ENCODE measurements at places on chromosomes 11 and 22.

DNA sequence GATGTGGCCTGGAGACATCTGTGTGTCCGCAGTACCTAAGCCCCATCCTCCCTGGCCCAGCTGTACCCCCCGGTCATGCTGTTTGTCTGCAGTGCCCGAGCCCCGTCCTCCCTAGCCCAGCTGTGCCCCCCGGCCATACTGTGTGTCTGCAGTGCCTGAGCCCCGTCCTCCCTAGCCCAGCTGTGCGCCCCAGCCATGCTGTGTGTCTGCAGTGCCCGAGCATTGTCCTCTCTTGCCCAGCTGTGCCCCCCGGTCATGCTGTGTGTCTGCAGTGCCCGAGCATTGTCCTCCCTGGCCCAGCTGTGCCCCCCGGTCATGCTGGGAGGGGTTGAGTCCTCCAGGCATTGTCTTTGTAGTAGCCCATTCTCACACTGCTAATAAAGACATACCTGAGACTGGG lies 7.6 kb upstream of the ARSA start:
- no peak for DNase-seq

GRCh38 chr11:78189174-78189724 lies 530 bp downstream of the USP35 start:
- no peak for DNase-seq

GRCh38 chr11:86519064-86519911 lies 144.6 kb downstream of the CCDC81 start:
- no peak for DNase-seq

- DNase-seq = no peak
Observed at GRCh38 chr11:132072044-132072857, 701.8 kb downstream of the NTM start.

DNA sequence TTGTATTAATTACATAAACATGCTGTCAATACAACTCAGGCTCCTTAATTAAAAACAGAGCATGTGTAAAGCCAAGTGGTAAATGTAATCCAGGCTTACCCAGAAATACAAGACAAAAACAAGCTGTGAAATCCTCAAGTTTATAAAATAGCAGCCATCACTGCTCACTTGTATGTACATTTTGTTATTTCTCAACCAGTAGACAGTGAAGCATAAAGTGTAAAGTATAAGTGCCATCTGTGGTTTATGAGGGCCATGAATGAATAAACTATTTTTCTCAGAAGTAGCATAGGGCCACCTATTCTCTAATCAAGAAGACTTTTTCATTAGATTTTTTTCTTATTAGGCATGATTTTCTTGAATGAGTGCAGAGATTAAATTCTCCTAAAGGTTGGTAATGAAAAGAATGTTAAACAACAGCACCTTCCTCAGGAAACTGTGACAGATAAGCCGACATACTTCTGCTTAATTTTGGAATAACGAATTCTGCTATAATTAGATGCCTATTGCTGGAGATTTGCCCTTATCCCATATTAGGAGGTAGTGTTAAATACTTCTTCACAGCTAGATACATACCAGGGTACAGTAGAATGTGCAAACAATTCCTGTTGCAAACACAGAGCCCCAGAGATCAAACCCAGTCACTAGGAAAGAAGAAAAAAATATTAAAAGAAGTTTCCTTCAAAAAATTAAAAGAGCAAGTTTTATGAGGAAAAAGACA lies 13.0 kb downstream of the SLC5A12 start:
- no peak for DNase-seq

GRCh38 chr22:41948142-41948541 lies 1.2 kb upstream of the CENPM start:
- no peak for DNase-seq

GRCh38 chr11:15695096-15695721 lies 580.5 kb downstream of the INSC start:
- DNase-seq = no peak

DNA sequence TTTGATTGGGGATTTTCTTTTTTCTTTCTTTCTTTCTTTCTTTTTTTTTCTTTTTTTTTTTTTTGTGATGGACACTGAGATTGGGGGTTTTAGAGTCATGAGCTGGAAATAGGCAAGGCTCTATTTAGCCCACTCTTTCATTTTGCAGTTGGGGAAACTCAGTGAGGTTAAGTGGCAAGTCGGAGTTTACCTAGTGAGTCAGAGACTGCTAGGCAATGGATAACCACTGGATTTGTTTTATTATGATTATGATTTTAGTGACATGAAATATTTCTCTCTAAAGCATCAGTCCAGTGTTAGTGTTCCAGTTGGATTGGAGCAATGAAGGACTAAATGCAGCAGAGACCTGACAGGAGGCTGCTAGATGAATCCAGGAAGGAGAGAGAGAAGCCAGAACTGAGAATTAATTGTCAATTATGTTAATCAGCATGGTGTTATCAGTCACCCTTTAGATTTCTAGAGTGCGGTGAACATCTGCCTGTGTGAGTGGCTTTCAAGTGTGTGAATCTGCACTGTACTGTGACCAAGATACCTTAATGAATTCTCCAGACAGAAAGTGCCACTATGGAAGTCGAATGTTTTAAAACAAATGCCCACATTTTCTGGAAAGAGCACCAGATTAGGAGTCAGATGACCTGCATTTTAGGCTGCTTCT lies 10.9 kb downstream of the BMAL1 start:
- no peak for DNase-seq

DNA sequence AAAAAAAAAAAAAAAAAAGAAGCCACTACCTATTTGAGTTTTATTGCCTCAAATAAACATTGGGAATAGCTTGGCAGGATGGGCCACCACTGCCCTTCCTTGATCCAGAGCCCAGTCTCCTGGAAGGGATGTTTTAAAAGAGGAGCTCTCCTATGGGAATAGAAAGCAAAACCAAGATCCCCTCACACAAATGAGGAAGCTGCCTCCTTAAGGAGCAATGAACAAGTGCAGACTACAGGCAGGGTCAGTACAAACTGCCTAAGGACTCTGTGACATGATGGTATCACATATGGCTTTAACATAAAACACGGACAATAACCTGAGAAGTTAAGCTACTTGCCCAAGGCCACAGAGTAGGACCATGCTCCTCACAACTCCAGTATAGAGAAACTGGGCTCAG lies 120.8 kb downstream of the NAT10 start:
- no peak for DNase-seq

- DNase-seq = no peak
Observed at GRCh38 chr11:37533830-37534229, 935.8 kb upstream of the RAG2 start.

- DNase-seq = no peak
Observed at GRCh38 chr11:34086554-34087283, 18.7 kb upstream of the NAT10 start.

GRCh38 chr22:29069463-29069862 lies 3.4 kb upstream of the KREMEN1 start:
- DNase-seq = no peak

GRCh38 chr11:5380740-5381342 lies 2.8 kb upstream of the OR51M1 start:
- no peak for DNase-seq

GRCh38 chr11:17244046-17244445 lies 32.5 kb upstream of the NUCB2 start:
- DNase-seq = no peak

GRCh38 chr11:8325591-8326304 lies 62.1 kb upstream of the LMO1 start:
- DNase-seq = no peak

DNA sequence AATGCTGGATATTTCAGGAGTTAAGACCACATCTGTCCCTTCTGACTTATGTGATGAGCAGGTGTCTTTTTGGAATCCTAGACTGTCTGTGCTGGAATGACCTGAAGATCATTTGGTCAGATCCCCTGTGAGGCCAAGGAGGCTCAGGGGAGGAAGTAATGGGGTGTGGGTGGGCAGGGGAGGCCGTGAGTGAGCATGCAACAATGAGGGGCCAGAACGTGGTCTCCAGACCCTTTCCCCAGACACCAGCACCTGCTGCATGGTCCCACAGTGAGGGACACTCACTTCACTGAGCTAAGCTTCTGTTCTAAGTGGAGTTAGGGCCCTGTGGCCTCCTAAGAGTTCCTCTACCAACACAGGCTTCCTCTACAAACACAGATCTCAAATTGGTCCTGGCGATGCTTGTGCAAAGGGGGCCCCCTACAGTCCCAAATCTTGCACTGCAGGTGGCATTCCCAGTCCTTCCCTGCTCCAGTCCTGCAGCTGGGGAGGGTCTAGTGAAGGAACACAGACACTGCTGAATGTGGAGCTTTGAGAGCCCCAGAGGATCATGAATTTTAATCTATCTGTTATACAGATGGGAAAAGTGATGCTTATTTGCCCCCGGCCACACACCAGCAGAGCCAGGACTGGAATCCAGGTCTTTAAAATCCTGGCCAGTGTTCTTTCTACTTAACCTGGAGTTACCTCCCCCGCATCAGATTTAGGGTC lies 7.4 kb downstream of the USP2 start:
- no peak for DNase-seq

- DNase-seq = no peak
Observed at GRCh38 chr11:69654001-69654659, 13.2 kb downstream of the CCND1 start.

- DNase-seq = no peak
Observed at GRCh38 chr11:126088999-126089398, 26.3 kb upstream of the CDON start.

GRCh38 chr11:65611758-65612603 lies 2.0 kb downstream of the MAP3K11 start:
- no peak for DNase-seq

DNA sequence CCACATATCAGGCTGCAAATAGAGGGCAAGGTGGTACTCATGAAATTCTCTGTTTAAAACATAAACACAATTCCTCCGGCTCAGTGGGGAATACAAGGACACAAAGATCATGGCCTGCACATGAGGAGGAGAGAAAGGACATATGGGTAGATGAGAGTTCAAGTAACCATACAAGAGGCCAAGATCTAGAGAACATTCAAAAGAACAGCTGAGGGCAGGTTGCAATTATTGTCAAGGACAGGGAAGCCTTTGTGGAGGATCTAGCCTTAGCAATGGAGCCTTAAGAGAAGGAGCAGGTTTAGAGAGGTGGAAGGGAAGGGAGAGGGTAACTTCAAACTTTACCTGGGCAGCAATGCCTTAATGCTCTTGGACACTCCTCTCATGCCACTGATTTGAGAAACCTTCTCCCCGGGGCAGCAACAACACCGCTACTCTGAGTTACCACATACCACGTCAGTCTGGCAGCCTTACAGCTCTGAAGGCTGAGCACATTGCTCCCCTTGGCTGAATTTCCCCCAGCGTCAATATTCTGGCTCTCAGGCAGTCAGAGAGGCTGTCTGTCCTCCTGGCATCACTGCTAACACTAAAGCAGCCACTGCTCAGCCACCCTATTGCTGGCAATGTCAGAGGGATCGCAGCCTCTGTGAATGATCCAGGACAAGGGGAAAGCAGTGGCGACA lies 55.5 kb downstream of the CLPB start:
- no peak for DNase-seq

GRCh38 chr11:103676413-103676812 lies 360.0 kb upstream of the DDI1 start:
- DNase-seq = no peak

DNA sequence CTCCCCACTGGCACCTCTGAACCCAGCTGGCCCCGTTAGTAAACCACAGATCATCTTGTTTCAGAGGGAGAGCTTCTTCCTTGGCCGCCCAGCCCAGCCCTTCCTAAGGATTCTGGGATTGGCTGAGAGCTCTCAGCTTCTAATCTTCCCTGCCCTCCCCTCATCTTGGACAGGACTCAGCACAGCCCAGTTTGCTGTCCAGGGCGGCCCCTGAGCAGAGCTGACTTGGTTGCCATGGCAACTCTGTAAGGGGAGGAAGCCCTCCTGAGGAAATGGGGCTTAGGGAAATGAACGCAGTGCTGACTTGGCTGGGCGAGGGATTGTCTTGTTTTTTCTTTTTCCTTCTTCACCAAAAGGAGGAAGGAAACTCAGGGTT lies 4.6 kb downstream of the APOL4 start:
- no peak for DNase-seq

GRCh38 chr22:43470253-43470652 lies 58.4 kb downstream of the MPPED1 start:
- no peak for DNase-seq

- no peak for DNase-seq
Observed at GRCh38 chr11:134098566-134099184, 29.8 kb downstream of the JAM3 start.

DNA sequence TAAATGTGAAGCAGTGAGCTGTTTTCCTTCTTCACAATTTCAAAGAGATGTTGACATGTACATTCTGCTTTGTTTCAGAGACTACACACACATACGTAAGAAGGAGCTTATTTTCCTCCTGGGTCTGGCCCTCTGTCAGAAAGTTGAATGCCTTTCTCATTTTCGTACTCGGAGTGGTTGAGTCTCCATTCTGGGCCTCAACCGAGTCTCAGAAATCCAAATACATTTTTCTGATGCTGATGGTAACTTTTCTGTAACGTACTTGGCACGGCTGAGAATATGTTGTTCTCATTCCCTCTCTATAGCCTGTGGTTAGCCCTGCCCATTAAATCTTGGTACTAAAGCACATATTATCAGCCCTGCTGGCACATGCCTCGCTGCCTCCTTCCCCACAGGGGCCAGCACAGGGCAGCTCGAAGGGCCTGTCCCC lies 25.3 kb downstream of the PARVA start:
- DNase-seq = no peak

GRCh38 chr11:111344032-111344431 lies 35.0 kb downstream of the POU2AF1 start:
- DNase-seq = no peak

GRCh38 chr22:49158741-49159564 lies 668.7 kb downstream of the BRD1 start:
- no peak for DNase-seq

- DNase-seq = peak; percentile 47
Observed at GRCh38 chr11:75388386-75389275, 10.7 kb upstream of the RPS3 start.

- no peak for DNase-seq
Observed at GRCh38 chr11:63709336-63709884, 28.1 kb downstream of the RTN3 start.

DNA sequence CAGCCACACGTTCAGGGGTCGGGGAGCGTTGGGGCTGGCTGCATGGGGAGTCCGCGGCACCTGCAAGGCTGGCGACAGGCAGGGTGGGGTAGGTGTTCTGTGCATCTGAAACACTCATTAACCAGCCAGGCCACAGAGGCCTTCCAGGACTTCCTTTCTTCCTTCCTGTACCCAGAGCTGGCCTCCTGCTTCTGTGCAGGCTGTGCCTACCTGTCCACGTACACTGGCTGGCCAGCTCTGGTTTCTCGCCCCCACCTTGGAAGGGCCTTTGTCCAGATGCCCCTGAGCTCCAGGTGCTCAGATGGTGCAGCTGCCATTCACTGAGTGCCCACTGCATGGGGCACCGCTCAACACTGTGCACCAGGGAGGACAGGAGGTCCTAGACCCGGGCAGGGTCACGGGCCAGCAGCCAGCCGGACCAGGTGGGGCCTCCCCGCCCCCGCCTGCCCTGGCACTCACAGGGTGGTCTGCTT lies 15.9 kb downstream of the TTLL12 start:
- DNase-seq = no peak

All from stimulated activated CD4-positive, alpha-beta T cell treated with anti-CD3 and anti-CD28 coated beads, Interleukin-15, amount 100 ng/mL, for 1 hour (primary cell).